Omental fat pad (tissue), 4 donors: ENCODE measurements at places on chromosomes 11 and 22.

DNA sequence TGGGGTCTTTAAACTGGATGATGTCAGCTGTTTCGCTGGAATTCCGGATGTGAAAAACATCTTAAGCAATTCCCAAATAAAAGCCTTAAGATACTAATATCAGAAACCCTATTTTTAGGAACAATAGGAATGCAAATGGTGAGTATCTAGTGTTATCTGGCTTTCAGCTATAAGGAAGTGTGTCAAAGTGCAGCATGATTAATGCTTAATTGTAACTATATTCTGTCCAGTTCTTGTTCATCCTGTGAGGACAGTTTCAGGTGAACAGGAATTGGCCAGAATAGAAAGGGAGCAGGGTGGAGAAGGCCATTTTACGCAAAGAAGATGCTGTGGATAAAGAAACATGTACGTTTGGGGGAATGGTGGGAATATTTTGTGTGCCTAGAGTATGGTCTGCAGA lies 108.2 kb downstream of the RASSF10 start:
- no peak for DNase-seq

DNA sequence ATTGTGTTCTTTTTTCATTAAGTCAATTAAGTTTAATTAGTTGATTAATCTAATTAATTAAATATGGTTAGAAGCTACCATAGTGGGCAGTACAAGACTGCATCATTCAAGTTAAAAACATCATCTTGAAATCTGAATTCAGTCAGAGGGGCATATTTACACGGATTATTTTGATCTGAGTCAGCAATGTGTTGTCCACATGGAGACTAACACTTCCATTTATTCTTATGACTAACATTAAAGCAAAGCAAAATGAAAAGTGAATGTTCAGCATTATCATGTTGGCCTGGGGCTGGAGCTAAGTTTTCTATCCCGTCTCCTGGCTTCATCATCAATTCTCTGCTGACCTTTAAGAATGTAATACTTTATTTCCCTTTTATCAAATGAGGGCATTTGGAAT lies 17.3 kb downstream of the FLI1 start:
- no peak for DNase-seq

DNA sequence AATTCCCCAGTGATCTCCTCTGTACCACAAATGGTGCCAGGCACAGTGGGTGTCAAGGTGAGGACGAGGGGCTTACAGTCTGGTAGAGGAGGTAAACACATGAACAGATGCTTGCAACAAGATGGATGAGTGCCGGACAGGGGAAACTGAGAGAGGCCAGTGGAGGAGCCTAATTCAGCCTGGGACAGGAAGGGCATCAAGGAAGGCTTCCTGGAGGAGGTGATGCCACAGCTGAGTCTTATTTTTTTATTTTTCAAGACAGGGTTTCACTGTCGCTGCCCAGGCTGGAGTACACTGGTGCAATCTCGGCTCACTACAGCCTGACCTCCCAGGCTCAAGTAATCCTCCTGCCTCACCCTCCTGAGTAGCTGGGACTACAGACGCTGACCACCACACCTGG lies 18.8 kb upstream of the NEFH start:
- DNase-seq, result no peak

DNA sequence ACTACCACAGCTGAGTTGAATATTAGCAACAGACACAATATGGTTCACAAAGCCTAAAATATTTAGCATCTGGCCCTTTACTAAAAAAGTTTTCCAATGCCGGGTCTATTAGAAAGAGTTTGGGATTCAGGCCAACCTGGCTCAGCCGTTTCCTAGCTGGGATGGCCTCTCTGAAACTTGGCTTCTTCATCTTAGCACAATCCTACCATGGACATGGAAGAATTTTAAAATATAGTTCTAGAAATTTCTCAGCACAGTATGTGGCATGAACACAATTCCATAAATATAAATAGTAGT lies 103.8 kb downstream of the RRAS2 start:
- DNase-seq, result no peak

GRCh38 chr22:46280063-46280817 lies 12.4 kb downstream of the TTC38 start:
- no peak for DNase-seq
